ENCODE measurements at places on chromosomes 1 and 21.

DNA sequence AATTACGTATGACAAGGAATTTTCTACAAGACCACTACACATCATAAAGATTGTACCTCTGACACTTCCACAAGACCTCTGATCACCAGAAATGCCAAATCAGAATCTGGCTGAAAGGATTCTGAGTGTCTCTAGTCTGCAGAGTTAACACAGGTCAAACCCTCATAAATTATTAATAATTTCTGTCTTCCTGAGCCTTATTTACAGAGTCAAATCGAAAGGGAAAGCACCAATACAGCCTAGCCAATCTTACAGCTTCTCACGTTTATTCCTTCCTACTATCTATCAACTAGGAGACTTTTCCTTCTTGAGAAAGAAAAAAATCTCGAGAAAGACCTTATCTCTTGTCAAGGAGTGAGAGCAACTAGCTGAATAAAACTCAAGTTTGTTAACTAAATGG, 2151.6 kb downstream of the MRPL39 start:
- no peak for DNase-seq

DNA sequence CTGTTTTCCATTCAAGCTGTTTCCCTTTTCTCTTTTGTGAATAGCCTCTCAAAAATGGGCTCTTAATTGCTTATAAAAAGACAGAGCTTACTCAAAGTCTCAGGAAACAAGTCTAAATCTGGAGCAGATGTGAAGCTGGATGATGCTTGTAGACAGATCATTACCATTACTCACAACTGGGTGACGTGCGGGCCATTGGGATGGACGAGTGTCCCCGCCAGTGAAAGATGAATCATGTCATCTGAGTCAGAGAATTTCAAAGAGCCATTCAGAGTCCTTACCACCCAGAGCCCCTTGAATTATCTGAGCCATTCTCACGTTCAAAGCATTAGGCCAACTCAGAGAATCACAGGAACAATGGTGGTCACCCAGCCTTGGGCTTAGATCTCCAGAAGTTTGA, 134.6 kb downstream of the HUNK start:
- no peak for DNase-seq

- DNase-seq: peak; percentile 61
Observed at GRCh38 chr1:109630081-109630897, 10.7 kb downstream of the AMPD2 start.

- no peak for DNase-seq
Observed at GRCh38 chr1:182968151-182968741, 15.3 kb upstream of the SHCBP1L start.

- DNase-seq: no peak
Observed at GRCh38 chr1:83799594-83799993, 199.3 kb downstream of the TTLL7 start.

DNA sequence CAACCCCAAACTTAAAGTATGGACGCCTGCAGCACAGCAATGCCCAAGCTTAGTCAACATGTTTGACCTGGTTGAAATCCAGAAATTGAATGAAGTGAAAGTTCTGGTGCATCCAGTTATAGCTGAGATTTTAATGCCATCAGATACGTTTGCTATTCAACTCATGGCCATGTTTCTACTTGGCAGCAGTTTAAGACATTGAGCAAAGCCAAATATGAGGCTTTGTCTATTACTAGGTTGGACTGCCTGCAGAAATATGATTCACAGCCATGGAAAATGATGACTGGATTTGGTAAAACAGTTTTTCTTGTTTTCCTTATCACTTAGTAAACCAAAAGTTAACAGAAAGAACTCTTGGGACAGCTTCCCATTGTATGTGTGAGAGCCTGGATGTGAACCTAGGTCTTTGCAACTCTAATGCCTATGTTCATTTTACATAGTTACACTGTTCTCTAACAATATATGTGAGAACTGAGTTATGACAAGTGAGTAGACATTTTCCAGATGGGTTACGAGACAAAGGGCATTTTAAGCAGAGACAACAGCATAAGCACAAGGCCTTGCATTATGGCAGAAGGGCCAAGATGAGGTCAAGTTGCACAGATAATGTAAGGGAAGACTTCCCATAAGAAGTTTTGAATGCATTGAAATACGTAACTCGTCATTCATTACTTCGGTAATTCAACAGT, 32.4 kb upstream of the MYSM1 start:
- DNase-seq: no peak

DNA sequence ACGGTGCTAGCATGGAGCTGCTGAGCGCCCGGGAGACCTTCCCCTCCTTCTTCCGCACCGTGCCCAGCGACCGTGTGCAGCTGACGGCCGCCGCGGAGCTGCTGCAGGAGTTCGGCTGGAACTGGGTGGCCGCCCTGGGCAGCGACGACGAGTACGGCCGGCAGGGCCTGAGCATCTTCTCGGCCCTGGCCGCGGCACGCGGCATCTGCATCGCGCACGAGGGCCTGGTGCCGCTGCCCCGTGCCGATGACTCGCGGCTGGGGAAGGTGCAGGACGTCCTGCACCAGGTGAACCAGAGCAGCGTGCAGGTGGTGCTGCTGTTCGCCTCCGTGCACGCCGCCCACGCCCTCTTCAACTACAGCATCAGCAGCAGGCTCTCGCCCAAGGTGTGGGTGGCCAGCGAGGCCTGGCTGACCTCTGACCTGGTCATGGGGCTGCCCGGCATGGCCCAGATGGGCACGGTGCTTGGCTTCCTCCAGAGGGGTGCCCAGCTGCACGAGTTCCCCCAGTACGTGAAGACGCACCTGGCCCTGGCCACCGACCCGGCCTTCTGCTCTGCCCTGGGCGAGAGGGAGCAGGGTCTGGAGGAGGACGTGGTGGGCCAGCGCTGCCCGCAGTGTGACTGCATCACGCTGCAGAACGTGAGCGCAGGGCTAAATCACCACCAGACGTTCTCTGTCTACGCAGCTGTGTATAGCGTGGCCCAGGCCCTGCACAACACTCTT, 1.1 kb downstream of the TAS1R3 start:
- no peak for DNase-seq

- DNase-seq: no peak
Observed at GRCh38 chr1:224668984-224669383, 52.9 kb downstream of the CNIH3 start.

- no peak for DNase-seq
Observed at GRCh38 chr1:8362701-8363101, 44.8 kb downstream of the SLC45A1 start.

Data from GM20000 (cell line).